ENCODE measurements at places on chromosomes 5 and 9. TPM values are rescaled to one million over a fixed set of nuclear protein-coding genes. Genes with fewer than 3 reads are reported as not detected.

Gene PAEP
- not detected for total RNA-seq

Gene SERF1A
- total RNA-seq: 9.1 TPM

DNA sequence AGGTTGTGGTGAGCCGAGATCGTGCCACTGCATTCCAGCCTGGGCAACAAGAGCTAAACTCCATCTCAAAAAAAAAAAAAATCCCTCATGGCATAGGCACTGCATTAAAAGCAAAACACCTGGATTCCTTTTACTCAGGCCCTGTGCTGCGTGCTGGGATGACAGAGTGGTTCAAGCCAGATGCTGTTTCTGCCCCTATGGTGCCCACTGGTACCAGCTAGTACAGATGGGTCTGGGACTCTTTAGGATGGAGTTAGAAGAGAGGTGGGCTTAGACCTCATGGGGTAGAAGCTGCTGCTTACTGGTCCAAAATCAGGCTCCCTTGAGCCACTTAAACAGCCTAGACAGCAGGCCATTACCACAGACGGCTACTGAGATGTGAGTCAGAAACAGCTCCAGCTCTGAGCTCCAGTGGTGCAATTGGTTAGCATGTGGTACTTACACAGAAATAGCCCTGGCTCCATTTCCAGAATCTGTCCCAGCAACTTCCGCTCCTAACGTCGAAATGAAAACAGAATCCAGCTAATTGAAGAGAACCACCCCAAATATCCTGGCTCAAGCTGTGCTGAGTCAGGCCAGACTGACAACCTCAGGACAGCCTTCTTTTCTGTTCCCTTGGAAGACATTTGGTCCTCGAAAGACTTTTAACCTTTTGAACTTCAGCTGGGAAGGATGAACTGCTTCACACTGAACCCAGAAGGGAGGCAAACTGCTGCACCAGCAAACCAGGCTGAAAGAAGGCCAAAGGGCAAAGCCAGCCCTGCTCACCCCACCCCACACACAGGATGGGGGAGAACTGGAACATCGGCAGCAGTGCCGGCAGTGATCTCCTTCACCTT, 15.5 kb downstream of the C5orf15 start:
- no peaks in the 10 kb centered on the region for H3K27me3 ChIP-seq
- no peaks in the 10 kb centered on the region for H3K36me3 ChIP-seq
- DNase-seq: no peak
- H3K4me3 ChIP-seq: no peak overlapping the region
- H3K4me1 ChIP-seq: peaks cover 18% of the 10 kb centered on the region
- H3K27ac ChIP-seq: peak overlapping the region; percentile 7

DNA sequence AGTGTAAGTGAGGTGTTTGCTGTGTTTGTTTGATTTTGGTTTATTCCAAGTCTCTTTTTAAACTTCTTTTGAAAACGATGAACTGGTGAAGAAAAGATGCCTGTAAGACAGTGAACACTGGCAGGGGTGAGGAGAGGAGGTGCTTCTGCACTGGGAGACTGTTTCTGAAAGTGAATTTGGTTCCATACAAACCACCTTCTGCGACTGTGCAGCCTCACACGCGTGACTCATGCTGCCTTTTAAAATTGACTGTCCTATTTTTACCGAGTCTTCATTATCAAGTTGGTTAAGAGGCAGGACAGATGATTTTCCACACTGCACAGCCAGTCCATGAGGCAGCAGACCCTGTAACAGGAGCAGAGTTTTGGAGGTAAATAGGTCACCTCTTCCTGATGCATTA, 340.6 kb downstream of the MTRR start:
- no peak overlapping the region for H3K27ac ChIP-seq
- H3K36me3 ChIP-seq: no peaks in the 10 kb centered on the region
- H3K4me1 ChIP-seq: no peaks in the 10 kb centered on the region
- H3K4me3 ChIP-seq: no peak overlapping the region

- H3K4me1 ChIP-seq: no peaks in the 10 kb centered on the region
- H3K27me3 ChIP-seq: no peaks in the 10 kb centered on the region
- no peak for DNase-seq
These were observed 44.9 kb downstream of the HMGCS1 start for GRCh38 chr5:43268188-43268820.

- H3K4me3 ChIP-seq: no peak overlapping the region
- no peaks in the 10 kb centered on the region for H3K27me3 ChIP-seq
- no peaks in the 10 kb centered on the region for H3K36me3 ChIP-seq
- DNase-seq: no peak
- no peaks in the 10 kb centered on the region for H3K4me1 ChIP-seq
- H3K27ac ChIP-seq: no peak overlapping the region
These were observed 111.1 kb upstream of the DAPK1 start for GRCh38 chr9:87386490-87387025.

DNA sequence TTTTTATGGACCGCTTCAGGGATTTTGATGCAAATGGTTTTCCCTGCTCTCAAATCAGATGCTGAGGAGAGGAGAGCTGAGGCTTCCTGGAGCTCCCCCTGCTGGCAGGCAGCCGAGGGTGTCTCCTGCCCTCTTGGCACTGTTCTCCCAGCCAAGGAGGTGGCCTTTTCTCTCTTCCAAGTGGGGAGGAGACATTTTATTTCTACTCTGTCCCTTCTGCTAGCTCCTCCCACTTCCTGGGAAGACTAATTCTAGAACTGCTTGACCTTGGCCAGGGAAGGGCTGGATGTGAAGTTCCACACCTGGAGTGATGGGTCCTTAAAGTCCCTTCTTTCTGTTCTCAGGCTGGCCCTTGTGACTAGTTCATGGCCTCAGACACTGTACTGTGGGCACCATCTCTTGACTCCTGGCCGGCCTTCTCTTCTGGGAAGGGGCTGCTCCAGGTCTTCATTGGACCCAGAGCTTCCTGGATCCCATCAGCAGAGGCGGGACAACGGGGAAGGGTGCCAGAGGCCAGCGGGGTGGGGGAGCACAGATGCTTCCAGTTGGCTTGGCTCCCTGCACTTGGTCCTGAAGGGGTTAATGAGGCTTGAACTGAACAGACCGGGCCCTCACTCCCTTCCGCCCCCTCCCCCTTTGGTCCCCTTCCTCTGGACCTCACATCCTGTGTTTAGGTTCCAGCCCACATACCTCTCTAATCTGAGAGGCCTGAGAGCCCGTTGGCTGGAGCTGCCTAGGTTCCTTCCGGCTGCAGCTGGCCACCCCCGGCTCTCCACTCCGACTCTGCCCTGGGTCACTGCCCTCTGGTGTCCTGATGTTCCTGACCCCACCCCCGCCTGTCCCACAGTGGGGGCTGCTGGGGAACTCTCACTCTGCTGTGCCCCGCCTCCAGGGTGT, 32.1 kb downstream of the PTPA start:
- DNase-seq: peak; percentile 88
- H3K27me3 ChIP-seq: no peaks in the 10 kb centered on the region
- peak overlapping the region; percentile 96 for H3K27ac ChIP-seq
- H3K4me1 ChIP-seq: peaks cover 10% of the 10 kb centered on the region
- H3K36me3 ChIP-seq: no peaks in the 10 kb centered on the region
- no peak overlapping the region for H3K4me3 ChIP-seq

DNA sequence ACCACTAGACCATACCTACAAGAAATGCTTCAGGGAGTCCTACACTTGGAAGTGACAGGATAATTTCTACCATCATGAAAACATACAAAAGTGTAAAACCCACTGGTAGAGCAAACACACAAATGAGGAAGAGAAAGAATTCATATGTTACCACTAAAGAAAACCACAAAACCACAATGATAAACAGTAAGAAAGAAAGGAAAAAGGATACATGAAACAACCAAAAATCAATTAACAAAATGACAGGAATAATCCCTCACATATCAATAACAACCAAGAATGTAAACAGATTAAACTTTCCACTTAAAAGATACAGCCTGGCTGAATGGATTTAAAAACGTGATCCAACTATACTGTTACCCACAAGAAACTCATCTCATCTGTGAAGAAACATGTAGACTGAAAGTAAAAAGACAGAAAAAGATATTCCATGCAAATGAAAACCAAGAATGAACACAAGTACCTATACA, 83.4 kb downstream of the LPAR1 start:
- H3K27me3 ChIP-seq: no peaks in the 10 kb centered on the region
- peaks cover 11% of the 10 kb centered on the region for H3K4me1 ChIP-seq
- no peak for DNase-seq
- H3K36me3 ChIP-seq: no peaks in the 10 kb centered on the region
- H3K4me3 ChIP-seq: no peak overlapping the region
- H3K27ac ChIP-seq: no peak overlapping the region

DNA sequence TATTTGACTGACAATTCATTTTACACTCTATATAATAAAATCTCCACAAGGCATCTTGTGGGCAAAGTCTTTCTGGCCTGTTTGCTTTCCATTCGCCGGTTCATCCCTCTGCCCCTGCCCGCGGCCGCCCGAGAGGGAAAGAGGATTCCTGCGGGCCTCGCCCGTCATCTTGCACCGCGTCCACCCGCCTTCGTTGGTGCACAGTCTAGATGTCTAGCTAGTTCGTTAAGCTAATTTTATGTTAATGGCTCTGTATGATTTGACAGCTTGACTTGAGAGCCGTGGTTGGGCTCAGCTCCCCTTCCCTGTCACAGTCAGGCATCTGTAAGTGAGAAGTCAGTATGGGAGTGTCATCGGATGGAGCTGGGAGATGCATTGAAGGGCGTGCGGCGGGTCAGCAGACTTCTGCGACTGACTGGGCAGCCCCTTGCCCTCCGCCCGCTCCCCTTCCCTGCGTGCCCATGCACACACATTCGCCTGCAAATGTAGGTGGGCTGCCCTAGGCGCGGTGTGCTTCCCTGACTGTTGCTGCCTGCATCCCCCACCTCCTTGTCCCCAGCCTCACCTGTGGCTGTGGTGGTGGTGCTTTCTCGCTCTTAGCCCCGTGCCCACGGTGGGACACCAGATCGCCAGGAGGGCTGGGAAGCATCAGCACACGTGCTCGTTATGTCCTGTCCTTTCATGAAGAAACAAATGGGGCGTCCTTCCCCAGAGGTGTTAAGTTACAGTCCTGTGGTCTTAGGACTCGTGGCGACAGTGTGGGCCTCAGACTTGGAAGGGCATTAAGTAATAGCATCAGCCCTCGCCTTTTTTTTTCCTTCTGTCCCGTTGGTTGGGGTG, 25.9 kb upstream of the PRDM12 start:
- peaks cover 46% of the 10 kb centered on the region for H3K36me3 ChIP-seq
- no peak overlapping the region for H3K4me3 ChIP-seq
- H3K27me3 ChIP-seq: no peaks in the 10 kb centered on the region
- no peak overlapping the region for H3K27ac ChIP-seq

- DNase-seq: no peak
- H3K27ac ChIP-seq: no peak overlapping the region
- no peaks in the 10 kb centered on the region for H3K27me3 ChIP-seq
- H3K36me3 ChIP-seq: no peaks in the 10 kb centered on the region
- no peak overlapping the region for H3K4me3 ChIP-seq
These were observed 198.9 kb upstream of the CYLC2 start for GRCh38 chr9:102796244-102796643.

- H3K36me3 ChIP-seq: no peaks in the 10 kb centered on the region
- peaks cover 6% of the 10 kb centered on the region for H3K4me1 ChIP-seq
- H3K27me3 ChIP-seq: no peaks in the 10 kb centered on the region
- no peak overlapping the region for H3K27ac ChIP-seq
- DNase-seq: no peak
- no peak overlapping the region for H3K4me3 ChIP-seq
These were observed 154.5 kb upstream of the IER5L start for GRCh38 chr9:129332581-129332980.

GRCh38 chr9:89364666-89365531, 46.6 kb downstream of the SECISBP2 start:
- no peaks in the 10 kb centered on the region for H3K27me3 ChIP-seq
- no peak overlapping the region for H3K27ac ChIP-seq
- peaks cover 29% of the 10 kb centered on the region for H3K36me3 ChIP-seq
- H3K4me1 ChIP-seq: no peaks in the 10 kb centered on the region

GRCh38 chr5:168314735-168315411, 23.4 kb downstream of the WWC1 start:
- H3K27ac ChIP-seq: peak overlapping the region; percentile 87
- H3K4me3 ChIP-seq: no peak overlapping the region
- H3K4me1 ChIP-seq: no peaks in the 10 kb centered on the region
- H3K36me3 ChIP-seq: no peaks in the 10 kb centered on the region

GRCh38 chr9:27408001-27408400, 111.1 kb upstream of the EQTN start:
- no peaks in the 10 kb centered on the region for H3K36me3 ChIP-seq
- no peak overlapping the region for H3K4me3 ChIP-seq
- DNase-seq: no peak
- H3K4me1 ChIP-seq: peaks cover 16% of the 10 kb centered on the region
